ENCODE measurements at places on chromosomes 2 and 18.

GRCh38 chr2:42493468-42494354, at the start of gene KCNG3:
Gene KCNG3, minus strand, starts transcription at chr2:42493982. Its CDS starts 481 bp downstream, at chr2:42493501.
- peak; percentile 39 for DNase-seq

DNA sequence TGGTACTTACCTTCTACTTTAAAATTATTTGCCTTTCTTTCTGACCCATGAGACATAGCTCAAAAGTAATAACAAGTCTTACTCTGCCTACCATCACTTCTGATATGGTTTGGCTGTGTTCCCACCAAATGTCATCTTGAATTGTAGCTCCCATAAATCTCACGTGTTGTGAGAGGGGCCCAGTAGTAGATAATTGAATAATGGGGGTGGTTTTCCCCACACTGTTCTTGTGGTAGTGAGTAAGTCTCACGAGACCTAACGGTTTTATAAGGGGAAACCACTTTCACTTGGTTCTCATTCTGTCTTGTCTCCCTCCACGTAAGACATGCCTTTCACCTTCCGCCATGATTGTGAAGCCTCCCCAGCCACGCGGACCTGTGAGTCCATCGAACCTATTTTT, 47.5 kb downstream of the GALNT3 start:
- DNase-seq, result no peak

DNA sequence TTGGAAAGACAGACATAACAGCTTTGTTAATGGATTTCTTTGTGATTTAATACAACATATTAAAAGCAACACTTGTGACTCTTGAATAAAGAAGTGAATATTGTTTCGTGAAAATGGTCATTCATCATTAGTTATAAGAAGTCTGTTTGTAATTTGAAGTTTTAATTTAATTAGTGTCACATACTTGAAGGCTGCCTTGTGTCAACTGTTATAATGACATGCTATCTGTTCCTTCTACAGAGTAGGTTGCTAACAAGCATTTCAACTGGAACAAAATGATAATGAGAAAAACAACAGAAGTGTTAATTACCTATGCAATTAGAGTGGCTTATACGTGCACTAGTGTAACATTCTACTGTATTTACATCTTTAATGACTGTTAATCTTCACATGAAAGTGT, 624.7 kb downstream of the LRP1B start:
- no peak for DNase-seq

- DNase-seq, result no peak
Observed at GRCh38 chr2:118723394-118723793, 124.1 kb downstream of the EN1 start.

DNA sequence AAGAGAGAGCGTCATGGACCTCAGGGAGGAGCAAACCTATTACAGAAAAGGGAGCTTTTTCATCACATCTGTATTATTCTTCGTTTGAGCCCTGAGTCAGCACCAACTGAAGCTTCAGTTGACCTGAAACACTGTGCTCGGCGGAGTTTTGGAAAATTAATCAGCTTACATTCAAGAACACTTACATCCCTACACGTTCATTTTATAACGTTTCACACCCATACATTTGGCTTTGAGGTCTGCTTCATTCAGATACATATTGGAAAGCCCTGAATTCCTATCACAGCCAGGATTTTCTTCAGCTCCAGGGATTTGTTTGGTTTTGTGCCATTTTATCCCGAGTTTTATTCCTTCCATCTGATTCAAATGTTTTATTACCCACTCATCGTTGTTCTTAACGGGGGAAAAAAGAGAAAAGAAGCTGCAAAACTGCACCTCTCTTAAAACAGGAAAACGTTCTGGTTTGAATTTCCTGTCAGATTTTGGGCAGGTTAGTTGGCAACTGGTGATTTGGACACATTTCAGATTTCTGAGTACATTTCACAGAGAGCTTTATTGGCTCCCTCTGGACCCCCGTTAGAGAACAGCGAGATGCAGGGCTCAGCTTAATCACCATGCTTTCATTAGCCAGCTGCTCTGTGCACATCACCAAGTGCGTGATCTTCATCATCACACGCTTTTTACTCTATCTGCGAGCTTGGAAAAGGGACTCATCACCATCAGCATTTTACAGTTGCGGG, 88.8 kb downstream of the CDC42EP3 start:
- peak; percentile 30 for DNase-seq

- DNase-seq, result peak; percentile 56
Observed at GRCh38 chr2:97969081-97970067, 26.4 kb downstream of the TMEM131 start.

GRCh38 chr18:37769826-37770225, 204.2 kb upstream of the CELF4 start:
- no peak for DNase-seq

- DNase-seq, result no peak
Observed at GRCh38 chr2:148781544-148781943, 93.5 kb upstream of the KIF5C start.

- no peak for DNase-seq
Observed at GRCh38 chr2:119758881-119759450, 756 bp upstream of the PTPN4 start.

DNA sequence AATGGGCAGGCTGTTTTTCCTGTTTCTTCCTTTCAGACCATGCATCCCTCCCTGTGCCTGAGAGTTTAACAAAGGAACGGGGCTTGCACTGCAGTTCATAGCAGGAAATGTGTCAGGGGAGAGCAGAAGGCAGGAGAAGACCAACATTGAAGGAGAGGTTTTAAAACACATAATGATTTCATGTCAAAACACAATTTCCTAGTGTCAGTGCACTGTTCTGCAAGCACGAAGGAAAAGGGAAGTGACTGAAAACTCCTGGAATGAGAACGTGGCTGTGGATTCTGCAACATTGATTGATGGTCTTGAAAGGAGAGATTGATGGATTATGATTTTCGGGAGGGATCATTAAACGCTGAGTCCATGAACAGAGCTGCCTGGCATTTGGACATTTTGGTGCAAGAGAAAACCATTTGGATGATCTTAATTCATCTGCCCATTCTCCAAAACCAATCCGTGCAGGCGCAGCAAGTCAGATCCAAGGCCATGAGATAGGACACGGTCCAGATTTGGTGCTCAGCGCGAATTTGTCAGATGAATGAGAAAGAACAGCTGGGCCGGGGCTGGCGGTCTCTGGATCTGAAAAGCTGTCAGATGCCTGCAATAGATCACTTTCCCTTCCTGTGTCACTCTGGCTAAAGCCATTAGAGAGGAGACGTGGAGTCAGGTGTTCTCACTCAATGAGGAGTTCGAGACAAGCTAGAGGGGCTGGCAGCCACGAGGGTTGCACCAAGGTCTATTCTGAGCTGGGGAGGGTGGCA, 38.4 kb downstream of the C1QL2 start:
- DNase-seq, result no peak

GRCh38 chr2:136305517-136306192, 187.7 kb upstream of the CXCR4 start:
- DNase-seq, result no peak

DNA sequence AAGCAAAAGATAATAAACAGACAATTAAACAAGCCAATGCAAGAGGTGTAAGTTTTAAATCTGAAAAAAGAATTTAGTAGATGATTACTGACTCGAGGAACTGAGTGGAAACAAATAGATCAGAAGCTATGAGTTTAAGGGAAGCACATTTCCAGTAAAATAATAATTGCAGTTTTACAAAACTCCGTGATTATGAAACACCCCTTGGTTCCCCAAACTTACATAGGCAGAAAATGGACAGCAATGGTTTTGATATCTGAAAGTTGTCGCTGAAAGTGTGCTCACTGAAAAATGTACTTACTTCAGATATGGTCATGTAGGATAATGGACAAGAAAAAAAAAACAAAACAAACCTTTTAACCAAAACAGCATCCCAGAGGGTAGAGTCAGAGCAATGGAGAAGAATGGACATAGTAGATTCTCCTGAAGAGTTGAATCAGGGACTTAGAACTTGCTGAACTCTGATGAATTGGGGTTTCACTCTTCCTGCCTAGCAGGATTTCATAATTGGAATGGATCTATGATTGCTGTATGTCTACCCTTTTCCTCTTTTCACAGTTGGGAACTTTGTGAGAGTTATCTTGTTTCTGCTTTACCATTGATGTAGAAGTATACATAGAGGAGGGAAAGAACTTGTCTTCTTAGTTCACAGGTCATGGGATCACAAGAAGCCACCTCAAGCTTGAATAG, 305.6 kb upstream of the ZEB2 start:
- DNase-seq, result peak; percentile 88

GRCh38 chr2:18055290-18055689, 176.8 kb downstream of the KCNS3 start:
- DNase-seq, result no peak

GRCh38 chr2:73827018-73827417, 1.7 kb upstream of the STAMBP start:
- peak; percentile 63 for DNase-seq

DNA sequence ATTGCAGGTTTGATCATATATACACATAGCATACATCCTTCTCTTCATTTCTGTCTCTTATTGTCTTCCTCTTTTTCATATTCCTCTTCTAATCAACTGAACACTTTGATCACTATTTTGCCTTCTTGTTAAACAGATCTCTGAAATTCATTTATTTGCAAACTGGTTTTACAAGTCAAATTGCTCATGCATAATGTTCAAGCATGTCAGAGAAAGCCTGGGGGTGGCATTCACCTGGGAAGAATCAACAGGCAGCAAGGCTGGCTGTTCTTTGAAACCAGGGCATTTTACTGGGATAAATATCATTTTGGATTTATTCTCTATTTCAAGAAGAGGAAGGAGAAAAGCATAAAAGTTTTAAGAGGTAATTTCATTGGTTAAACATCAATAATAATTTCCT, 66.9 kb upstream of the LRATD1 start:
- no peak for DNase-seq

GRCh38 chr18:4060427-4061281, 394.5 kb downstream of the DLGAP1 start:
- DNase-seq, result peak; percentile 48

- no peak for DNase-seq
Observed at GRCh38 chr2:126979039-126980003, 80.6 kb downstream of the TEX51 start.
